NCI-H510A (cell line): ENCODE measurements at places on chromosomes 6 and 20.

DNA sequence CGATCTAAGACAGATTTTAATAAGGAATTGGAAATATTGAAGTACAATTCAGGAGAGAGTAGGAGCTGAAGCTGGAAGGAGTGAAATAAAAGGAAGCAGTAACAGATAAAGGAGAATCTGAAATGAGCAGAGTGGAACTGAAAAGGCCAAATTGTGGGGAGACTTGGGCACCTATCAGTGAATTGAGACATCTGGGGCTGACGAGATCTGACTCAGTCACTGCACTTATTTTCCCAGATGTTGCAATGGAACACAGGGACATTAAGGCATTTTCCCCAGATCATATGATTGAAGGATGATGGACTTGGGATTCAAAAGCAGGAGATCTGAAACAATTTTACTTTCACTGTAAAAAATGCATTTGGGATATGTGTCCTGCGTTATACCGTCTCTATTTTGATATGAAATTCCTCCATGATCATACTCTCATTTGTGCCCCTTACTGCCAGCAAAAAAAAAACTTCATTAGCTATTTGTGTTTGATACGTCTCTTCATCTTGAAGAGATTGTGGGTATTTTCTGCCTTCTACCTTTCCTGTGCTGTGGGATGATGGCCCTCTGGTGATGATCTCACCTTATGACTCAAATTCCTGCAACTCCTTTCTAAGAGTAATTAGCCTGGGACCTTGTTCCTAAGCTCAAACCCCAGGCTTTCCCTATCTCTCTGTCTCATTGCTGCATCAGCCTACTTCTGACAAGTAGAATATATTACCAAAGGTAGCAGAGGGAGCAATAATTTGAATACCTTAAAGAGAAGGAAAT is 278.5 kb upstream of the MAN1A1 start:
- DNase-seq: no peak

GRCh38 chr20:31355981-31356380 is 12.4 kb upstream of the DEFB118 start:
- no peak for DNase-seq

- no peak for DNase-seq
Measured at GRCh38 chr6:49038294-49038822, 424.7 kb downstream of the MMUT start.

DNA sequence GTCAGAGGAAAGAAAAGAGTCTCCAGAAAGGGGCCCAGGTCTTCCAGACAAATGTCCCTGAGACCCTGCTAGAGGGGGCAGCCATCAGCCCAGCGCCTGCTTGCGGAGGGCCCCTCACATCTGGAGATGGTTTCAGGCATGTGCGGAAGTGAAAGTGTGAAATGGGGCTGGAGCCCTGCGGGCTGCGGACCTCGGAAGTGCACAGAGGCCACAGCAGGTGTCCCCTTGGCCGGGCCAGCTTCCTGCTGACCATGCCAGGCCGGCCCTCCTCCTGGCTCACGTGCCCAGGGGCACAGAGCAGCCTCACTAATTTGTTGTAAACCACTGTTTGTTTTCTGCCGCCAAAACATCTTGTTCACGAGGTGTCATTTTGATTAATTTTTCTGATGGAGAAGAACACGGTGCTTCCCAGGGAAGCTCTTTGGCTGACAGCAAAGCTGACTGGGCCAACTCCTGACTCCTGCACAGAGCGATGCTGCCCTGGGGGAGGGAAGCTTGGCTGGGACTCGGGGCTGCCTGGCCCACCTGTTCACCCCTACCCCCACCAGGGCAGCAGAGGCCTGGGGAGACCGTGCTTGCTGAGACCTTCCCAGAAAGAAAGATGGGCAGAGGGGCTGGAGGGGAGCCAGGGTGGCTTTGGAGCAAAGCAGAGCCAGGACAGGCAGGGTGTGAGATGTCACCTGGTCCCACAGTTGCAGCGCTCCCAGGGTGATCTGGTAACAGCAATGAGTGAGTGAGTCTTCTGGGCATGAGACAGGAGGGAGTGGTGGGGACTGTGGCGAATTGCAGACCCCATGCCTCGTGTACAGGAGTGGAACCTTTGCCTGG is 54.2 kb downstream of the BCAS4 start:
- no peak for DNase-seq

GRCh38 chr20:8153281-8153908 is 21.3 kb downstream of the PLCB1 start:
- peak; percentile 71 for DNase-seq

GRCh38 chr6:102670735-102671134 is 1277.2 kb downstream of the GRIK2 start:
- DNase-seq: no peak

DNA sequence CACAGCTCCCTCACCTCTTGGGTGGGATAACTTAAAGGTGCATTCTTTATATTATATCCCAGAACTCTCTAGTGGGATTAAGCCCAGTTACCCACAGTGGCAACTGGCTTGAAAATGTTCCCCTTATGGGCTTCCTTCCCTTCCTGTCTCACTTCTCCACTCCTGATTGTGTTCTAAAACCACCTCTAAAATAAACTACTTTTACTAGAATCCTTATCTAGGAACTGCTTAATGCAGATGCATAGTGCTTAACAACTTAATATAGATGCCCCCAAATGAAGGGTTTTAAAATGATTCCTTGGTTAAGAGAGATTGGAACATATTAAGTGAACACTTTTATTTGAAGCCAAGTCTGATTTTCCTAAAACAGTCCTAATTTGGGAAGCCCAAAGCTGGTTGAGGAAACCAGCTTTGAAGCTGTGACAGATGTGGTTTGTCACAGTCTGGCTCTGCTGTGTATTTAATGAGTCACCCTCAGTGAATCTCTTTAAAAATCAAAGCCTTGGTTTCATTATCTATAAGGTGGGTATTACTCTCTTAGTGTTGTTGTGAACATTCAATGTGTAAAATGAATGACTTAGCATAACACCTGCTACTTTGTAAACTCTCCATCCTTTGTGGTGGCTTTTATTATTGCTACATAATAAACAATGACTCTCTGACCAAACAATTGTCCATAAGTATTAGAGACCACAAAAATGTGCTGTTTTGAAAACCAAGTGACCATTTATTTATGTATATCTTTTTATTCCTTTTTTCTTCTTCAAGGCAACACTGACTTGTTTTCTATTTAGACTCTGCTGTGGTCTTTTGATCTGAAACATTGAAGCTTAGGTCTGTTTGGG is 24.4 kb downstream of the PLCB1 start:
- peak; percentile 11 for DNase-seq

GRCh38 chr6:43476746-43477145 is 624 bp upstream of the TJAP1 start:
- no peak for DNase-seq

- no peak for DNase-seq
Measured at GRCh38 chr6:148831531-148831930, 84.7 kb downstream of the UST start.

GRCh38 chr6:109816452-109817374 is 125.6 kb downstream of the FIG4 start:
- peak; percentile 34 for DNase-seq

DNA sequence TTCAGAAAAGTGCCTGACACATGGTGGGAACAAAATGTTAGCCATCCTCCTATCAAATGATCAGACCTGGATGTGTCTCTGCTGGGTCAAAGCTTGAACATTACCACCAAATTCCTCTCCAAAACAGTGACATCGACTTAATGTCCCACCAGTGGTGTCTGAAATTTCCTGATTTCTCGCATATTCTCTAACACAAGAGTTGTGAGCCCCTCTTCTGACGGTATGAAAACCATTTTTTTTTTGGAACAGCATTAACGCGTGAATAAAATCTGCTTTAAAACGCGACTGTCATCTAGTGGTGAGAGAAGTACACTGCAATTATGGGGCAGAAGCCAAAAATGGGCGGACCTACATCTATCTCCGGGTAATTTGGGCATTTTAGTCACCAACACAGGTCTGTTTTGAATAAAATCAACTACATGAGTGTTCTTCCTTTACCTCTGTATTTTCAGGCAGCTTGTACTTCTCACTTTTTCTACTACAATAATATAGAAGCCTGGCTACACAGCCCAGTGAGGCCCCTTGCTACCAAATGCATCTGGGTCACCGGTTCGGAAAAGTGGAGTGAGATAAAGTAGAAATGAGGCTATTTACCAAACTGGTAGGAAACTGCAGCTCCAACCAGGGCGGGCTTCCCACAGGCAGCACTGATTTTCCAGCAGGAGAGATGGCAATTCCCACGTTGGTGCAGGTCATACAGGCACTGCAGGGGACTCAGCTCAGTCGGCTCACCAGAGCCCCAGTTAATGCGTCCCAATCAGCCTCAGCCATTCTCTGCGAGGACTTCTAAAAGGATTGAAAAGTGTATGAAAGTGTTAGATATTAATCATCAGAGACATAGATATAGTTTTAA is 27.4 kb downstream of the MGME1 start:
- DNase-seq: no peak

DNA sequence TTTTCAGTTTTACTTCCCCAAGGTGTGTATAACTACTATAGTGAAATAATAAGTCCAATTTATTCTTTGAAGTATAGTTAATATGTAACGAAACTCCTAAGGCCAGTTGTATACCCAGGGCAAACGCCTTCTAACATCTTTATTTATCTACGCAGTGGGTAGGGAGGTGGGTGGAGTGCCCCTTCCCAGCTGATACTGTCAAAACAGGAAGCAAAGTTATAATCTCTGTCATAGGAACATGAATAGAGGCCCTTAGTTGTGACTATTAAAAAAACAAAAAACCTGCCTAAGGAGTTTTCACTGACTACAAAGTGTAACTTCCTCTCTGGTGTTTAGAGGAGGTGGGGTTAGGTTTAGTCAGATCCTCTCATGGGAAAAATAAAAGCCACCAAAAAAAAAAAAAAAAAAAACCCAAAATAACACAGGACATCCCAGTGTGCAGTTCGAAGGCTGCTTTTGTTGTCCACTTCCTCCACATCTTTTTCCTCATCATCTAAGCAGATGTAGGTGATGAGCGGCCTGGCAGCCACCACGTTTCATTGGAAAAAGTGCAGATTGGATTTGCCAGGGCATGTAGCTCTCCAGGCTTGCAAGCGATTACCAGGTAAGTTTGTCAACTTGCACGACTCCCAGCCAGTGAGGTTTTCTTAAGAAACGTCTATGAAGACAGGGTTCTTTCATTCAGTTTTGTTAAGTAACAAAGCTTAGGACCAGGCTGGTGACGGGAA is 58.7 kb downstream of the UTRN start:
- no peak for DNase-seq
